ENCODE measurements at places on chromosomes 4 and X.

DNA sequence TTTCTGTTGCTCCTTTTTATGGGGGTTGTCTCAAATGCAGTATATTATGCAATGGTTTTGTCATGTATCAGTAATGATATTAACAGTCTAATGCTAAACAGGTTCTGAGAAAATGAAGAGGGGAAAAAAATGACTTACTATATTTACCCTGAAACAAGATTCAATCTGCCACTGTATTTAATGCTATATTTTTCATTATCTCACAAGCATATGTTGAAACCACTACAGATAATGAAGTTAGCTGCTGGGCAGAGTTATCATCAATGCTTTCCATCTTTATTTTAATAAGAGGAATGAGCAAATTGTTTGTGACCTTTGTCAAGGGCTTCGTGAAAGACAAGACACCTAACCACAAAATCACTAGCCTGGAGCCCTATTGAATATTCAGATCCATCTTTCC lies 32.6 kb upstream of the NAA11 start:
- no peak for DNase-seq

GRCh38 chr4:54813674-54814073 lies 155.9 kb downstream of the KIT start:
- DNase-seq, result no peak

- DNase-seq, result no peak
These were observed 146.6 kb downstream of the AASDH start for GRCh38 chr4:56240554-56241174.

- DNase-seq, result no peak
These were observed at the start of gene HTR2C for GRCh38 chrX:114583646-114584374. TSS of gene HTR2C (plus strand) at chrX:114584086. CDS start at chrX:114726937, 142,851 bp downstream.

- DNase-seq, result no peak
These were observed 59.4 kb upstream of the C4orf54 start for GRCh38 chr4:99716996-99717395.

DNA sequence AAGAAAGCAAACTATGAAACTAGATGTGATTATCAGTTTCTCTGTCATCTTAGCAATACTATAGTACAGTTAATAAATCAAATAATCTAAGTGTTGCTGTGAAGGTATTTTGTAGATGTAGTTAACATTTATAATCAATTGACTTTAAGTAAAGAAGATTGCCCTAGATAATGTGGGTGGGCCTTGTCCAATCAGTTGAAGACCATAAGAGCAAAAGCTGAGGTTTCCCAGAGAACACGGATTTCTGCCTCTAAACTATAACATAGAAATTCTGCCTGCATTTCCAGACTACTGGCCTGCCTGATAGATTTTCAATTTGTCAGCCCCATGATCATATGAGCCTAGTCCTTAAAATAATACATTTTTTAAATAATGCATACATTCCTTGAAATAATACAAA lies 222.9 kb downstream of the PCDH18 start:
- DNase-seq, result no peak

DNA sequence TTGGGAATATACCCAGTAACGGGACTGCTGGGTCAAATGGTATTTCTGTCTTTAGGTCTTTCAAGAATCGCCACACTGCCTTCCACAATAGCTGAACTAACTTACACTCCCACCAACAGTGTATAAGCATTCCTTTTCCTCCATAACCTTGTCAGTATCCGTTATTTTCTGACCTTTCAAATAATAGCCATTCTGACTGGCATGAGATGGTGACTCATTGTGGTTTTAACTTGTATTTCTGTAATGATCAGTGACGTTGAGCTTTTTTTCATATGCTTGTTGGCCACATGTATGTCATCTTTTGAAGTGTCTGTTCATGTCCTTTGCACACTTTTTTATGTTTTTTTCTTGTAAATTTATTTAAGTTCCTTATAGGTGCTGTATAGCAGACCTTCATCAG lies 81.2 kb downstream of the ADAM29 start:
- no peak for DNase-seq

DNA sequence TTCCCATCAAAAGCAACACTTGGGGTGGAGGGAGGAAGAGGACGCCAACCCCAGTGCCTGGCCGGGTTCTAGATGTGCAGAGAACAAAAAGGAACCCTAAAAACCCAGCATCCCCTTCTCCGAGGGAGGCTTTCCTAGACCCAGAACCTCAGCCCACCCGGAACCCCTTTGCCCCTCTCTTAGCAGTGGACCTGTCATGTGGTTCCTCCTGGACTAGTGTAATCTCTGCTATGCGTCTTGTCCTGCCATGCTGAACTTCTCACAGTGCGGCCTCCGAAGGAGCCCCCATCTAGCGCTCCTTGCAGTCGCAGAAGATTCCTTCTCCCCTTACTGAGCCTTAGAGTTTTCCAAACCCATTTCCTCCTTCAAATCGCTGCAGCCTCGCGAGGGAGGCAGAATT lies 1.1 kb upstream of the PRRG3 start:
- no peak for DNase-seq

DNA sequence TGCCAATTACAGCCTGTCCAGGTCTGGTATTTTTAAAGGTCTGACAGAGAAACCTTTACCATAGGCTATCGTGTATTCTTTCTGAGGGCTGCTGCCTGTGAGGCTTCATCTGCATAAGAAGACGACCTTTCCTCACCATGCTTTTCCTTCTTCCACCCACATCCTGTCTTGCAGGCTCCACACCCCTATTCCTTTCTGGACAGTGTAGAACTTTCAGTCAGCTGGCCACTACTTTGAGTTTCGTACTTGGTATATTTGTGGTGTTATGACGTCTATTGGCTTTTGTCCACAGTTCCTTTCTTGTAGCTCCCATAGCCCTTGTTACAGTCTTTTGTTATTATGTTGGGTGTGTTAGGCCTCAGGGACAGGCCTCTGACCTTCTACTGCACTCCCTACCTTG lies 311.4 kb downstream of the RAPGEF2 start:
- no peak for DNase-seq

GRCh38 chrX:39327705-39328104 lies 526.4 kb downstream of the MID1IP1 start:
- DNase-seq, result no peak

GRCh38 chrX:13689741-13690211 lies 848 bp downstream of the RAB9A start:
- no peak for DNase-seq

DNA sequence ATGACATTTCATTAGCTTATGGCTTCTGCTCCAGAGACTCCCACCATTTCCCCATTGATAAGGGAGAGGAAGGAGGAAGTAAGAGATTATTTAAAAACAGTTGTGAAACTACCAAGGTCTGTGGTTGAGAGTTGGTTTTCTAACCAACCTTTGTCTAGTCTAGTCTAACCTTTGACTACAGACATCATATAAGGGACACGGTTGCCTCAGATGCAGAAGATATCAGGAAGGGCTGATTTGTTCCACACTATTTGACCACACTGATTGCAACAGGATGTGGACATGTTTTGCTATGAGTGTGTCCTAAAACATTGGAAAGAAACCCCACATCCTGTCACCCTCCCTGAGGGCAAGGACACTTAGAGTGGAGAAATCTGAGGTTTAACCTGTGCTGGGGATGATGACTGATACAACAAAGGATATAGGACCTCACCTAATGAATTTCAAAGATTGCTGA lies 53.0 kb downstream of the COQ2 start:
- DNase-seq, result no peak

DNA sequence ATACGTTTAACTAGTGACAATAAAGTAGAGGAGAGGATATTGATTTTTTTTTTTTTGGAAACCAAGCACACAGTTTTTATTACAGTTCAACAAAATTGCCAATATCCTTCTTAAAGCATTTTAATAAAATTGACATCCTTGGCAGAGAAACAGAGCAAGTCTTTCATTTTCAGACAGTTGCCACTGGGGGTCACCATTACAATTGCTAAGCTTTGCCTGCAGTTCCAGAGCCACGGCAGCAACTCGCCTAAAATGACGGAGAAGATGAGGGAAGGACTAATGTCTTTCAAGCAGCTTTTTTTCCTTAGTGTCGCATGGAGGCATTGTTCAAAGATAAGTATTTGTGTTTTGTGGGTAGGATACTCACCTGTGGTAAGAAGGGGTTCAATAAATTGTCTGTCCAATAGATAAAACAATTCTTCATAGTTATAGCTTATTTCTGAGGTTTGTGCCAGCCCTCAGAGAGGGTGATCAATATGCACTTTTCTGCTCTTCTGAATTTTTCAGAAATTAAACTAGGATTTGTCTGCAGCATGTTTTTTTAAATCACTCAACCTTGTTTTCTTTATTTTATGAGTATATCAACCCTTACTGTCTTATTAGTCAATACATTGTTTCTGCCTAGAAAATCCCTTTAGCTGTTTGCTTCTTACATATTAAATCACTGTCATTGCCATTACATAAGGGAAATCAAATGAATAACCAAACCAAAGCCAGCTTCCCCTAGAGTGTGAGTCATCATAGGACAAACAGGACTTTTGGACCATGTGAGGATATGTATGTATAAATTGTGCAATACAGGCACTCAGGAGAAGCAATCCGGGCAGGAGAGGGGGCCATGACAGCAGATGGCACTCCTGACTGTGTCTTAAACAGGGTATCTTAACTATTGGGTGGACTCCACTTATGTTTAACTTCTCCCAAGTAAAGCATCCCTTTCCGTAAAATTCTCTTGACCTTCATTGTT lies 508.1 kb upstream of the ARX start:
- DNase-seq, result no peak

DNA sequence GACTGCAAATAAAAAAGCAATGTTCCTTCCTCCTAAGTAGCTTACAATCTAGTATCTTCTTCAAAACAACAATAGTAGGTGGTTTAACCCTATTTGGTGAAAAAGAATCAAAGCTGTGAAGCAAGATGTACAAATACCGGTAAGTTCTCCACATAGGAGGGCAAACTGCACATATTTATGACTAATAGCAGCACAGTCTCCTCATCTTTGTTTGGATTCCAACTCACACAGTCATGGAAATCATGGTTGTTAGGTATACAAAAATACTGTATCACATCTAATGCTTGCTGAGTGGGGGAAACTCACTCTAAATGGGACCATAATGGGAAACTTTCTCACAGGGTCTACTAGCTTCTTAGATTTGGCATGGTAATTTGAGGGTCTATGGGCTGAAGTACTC lies 597.2 kb downstream of the INPP4B start:
- DNase-seq, result no peak

- DNase-seq, result no peak
These were observed 82.5 kb upstream of the LCORL start for GRCh38 chr4:18103876-18104605.
